ENCODE measurements at places on chromosomes 11 and 22.

DNA sequence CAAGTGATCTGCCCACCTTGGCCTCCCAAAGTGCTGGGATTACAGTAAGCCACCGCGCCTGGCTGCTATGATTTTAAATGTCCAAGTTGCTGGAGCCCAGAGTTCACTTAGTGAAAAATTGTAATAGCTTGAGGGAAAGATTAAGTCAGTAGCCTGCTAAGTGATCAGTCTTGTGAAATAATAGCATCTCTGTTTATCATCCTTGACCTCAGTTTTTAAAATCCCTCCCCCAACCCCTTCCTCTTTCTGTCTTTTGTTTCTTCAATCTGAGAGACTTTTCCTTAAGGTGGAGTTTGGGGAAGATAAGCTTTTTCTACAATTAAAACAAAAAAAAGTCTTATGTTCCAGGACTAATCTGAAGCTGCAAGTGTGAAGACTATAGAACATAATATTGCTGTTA, 6.4 kb downstream of the HIPK3 start:
- DNase-seq, result no peak

GRCh38 chr22:44380756-44381486, 68.2 kb upstream of the SHISAL1 start:
- DNase-seq, result peak; percentile 37

GRCh38 chr11:126186708-126187529, 24.5 kb downstream of the RPUSD4 start:
- no peak for DNase-seq

DNA sequence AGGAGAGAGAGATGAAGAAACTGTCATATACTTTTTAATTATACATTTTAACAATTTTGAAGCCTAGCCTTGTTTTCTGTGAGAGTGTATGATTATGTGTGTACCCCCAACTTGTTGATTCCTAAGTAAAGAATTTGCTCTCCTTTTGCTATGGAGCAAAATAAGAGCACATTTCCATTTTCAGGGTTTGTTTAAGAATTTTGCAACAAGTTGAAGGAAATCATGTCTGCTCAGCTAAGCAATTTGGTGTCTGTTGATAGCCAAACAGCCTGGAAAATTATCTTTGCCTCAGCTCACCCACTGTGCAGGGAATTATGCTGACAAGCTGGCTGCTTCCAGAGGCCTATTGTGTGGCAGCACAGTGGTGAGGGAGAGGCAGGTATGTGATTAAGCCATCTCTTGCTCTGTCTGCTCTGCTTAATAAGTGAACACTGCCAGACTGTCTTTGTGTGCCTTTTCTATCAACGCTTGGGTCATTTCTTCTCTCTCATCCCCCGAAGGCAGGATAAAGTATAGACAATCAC, 135.1 kb upstream of the TTC12 start:
- no peak for DNase-seq

- DNase-seq, result no peak
These were observed 968 bp downstream of the RHBDD3 start for GRCh38 chr22:29266564-29267461.

DNA sequence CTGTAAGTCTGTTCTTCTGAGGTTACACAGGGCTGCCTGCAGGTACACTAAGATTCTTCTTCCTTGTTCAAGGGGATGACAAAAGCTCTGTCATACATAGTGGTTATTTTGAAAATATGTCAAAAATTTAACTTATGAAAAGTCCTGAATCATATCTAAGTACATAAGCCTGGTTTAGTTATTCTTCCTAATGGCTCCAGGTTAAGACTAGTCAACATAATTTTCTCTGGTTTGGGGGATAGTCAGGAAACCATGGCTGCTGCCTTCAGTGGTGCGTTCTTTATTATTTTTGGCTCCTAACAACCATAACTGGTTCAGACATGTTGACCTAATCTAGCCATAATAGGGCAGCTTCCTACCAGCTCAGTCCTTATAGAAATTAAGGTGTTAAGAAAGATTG, 257.4 kb upstream of the DDI1 start:
- DNase-seq, result no peak

DNA sequence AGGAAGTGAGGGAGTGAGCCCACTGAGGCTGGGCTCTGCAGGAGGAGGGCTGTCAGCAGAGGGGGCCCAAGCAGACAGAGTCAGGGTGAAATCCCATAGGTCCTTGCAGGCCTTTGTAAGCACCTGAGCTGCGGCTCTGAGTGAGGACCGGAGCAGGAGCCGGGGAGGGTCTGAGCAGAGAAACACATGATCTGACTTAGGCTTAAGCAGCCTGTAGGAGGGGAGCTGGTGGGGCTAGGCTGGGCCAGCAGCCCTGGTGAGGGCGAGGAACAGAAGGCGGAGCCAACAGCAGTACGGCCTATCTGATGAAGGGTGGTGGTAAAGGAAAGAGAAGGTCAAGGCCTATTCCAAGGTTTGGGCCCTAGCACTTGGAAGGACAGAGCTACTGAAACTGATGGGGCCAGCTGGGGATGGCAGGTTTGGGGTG, 26.9 kb upstream of the CBX7 start:
- DNase-seq, result no peak

- no peak for DNase-seq
These were observed 68.0 kb downstream of the RTL6 start for GRCh38 chr22:44429941-44430587.

DNA sequence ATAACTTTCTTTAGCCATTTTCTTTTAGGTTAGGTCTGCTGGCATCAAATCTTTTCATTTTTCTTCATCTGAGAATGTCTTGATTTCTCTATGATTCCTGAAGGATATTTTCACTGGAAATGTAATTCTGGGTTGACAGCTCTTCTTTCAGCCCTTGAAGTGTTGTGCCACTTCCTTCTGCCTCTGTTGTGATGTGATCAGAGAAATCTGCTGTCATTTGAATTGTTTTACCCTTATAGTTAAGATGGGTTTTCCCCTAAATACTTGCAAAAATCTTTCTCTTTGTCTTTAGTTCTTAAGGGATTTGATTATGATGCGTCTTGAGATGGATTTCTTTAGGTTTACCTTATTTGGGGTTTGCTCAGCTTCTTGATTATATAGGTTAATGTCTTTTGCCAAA, 23.0 kb downstream of the USP47 start:
- no peak for DNase-seq

DNA sequence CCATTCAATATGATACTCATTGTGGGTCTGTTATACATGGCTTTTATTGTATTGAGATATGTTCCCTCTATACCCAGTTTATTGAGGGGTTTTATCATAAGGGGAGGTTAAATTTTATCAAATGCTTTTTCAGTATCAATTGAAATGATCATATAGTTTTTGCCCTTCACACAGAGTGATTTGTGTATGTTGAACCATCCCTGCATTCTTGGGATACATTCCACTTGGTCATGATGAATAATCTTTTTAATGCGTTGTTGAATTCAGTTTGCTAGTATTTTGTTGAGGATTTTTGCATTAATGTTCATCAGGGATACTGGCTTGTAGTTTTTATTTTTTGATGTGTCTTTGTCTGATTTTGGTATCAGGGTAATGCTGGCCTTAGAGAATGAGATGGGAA, 98.0 kb downstream of the ATG16L2 start:
- no peak for DNase-seq

DNA sequence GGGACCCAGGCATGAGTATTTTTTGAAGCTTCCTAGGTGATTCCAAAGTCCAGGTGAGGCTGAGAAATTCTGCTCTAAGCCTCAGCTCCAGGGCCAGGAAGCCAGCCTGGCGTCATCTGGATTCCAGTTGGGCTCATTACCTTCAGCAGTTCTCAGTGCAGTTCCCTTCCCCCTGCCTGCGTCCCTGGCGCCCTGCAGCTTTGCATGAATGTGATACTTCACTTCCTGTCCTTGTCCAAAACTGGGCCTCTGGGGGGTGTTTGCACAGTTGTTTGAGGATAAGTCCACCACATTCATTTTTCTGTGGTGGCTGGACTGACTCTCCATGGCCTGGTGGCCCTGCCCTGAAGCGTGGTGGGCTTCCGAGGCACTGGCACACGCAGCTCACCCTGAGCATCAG, 98.1 kb downstream of the TENM4 start:
- DNase-seq, result no peak

DNA sequence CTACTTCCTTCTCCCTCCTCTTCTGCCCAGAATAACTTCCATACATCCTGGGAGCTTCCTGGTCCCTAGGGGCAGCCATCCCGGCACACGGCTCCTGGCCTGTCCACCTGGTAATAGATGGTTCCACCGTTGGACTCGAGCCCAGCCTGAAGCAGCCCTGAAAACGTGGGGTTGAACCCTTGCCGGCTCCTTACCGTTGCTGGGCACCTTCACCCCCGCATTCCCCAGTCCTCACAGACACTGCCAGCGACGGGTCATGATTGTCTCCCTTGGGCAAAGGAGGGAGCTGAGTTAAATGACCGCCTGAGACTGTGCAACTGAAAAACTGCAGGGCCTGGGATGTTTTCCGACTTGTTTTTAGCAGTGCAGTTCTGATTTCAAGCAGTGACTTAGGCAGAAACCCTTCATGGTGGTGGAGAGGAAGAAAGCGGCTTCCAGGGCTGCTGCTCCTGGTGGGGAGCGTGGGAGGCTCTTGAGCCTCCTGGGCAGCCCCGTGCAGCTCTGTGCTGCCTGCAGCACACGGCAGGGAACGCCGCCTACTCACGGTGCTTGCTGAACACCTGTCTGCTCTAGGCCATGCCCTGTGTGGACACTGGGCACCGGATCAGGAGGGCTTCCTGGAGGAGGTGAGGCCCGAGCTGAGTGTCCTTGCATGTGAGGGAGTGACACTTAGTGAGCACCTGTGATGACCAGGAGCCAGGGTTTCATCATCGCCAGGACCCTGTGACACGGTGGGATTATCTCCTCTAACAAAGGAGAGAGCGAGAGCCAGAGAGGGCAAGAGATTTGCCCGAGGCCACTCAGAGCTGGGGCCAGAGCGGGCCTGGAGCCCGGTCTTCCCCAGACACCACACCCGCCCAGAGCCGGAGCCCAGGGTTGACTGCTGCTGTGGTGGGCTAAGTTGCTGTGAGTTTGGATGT, 77.4 kb downstream of the FBLN1 start:
- DNase-seq, result peak; percentile 34

- no peak for DNase-seq
These were observed 19.7 kb upstream of the ALG8 start for GRCh38 chr11:78158987-78159652.

GRCh38 chr11:2157294-2158040, 3.5 kb downstream of the INS start:
- no peak for DNase-seq

GRCh38 chr22:19814428-19814827, 40.2 kb downstream of the GNB1L start:
- DNase-seq, result no peak

- no peak for DNase-seq
These were observed 85.3 kb upstream of the OR9Q1 start for GRCh38 chr11:57938351-57938750.

DNA sequence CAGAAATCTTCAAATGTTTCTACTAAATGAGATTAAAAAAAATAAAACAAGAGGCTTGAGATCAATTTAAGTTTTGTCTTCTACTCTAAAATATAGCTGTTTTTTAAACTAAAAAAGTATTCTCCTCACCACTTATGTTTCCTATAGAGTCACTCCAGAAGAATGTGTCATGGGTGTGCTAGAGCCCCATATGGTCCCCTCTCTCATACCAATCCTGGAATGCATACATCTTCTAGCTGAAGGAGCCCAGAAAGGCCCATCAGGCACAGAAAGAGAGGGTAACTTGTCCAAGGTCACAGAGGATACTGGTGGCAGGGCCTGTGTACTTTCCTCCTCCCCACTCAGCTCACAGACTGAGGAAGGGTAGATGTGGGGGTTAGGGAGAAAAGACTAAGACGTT, 34.4 kb downstream of the RELT start:
- DNase-seq, result no peak

GRCh38 chr22:32364210-32364609, 6.5 kb downstream of the RFPL3 start:
- DNase-seq, result no peak

DNA sequence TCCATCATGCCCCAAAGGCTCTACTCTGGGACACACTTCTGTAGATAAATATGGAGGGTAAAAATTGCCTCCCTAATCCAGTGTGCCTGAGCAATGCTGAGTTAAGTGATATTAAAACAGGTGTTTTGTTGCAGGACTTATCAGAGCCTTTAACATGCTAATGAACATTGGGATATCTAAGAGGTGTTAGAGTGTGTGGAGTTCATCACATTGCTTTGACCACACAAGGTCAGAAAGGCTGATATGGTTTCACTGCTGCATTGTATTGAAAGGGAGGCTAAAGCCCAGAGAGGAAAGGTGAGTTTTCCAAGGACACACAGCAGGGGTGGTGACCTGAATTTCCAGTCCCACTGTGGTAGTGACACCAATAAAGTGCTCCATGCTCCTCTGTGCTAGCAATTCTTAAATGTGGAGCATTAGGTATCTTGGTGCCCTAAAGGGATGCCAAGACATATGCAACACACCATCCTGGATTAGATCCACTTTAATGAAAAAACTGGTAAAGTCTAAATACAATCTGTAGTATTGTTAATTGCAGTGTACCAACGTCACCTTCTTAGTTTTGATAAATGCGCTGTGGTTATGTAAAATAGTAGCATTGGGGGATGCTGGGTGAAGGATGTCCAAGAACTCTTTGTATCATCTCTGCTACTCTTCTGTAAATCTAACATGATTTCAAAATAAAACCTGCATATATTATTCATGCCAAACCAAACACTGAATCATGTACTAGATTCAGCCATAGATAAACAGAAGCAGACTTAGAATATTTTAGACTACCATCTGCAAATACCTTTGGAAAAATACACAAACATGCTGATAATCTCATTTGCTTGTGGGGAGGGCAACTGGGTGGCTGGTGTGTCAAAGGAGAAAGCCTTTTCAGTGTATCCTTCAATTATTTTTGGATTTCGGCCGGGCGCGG, 45.8 kb downstream of the MIAT start:
- DNase-seq, result no peak

GRCh38 chr11:110971140-110971539, 258.9 kb upstream of the ARHGAP20 start:
- DNase-seq, result no peak

- DNase-seq, result no peak
These were observed 25.0 kb upstream of the HTR3A start for GRCh38 chr11:113949891-113950290.

DNA sequence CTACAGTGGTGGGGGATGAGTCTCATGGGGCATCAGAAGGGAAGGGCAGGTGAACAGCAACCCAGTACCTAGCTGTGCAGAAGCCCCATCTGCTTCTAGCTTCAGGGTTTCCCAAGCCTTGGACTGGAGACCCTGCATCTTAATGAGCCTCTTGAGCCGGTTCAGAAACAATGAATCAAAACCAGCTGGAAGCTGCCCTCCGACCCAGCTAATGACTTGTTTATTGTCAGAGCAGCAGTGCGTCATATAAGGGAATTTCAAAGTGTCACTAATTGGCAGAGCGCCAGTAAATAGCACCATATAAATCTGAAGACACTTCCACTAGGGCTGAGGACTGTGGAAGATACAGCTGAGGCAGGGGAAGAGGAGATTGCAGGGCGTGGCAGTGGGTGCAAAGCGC, 57.5 kb downstream of the RPUSD4 start:
- no peak for DNase-seq

- DNase-seq, result peak; percentile 46
These were observed 113.6 kb downstream of the KCNQ1OT1 start for GRCh38 chr11:2586087-2586792.

GRCh38 chr11:101915791-101916291, 481 bp downstream of the ANGPTL5 start:
- DNase-seq, result no peak
